ENCODE measurements at places on chromosomes 1 and 21.

GRCh38 chr1:156482276-156482675 lies 18.3 kb downstream of the MEF2D start:
- no peak for DNase-seq

DNA sequence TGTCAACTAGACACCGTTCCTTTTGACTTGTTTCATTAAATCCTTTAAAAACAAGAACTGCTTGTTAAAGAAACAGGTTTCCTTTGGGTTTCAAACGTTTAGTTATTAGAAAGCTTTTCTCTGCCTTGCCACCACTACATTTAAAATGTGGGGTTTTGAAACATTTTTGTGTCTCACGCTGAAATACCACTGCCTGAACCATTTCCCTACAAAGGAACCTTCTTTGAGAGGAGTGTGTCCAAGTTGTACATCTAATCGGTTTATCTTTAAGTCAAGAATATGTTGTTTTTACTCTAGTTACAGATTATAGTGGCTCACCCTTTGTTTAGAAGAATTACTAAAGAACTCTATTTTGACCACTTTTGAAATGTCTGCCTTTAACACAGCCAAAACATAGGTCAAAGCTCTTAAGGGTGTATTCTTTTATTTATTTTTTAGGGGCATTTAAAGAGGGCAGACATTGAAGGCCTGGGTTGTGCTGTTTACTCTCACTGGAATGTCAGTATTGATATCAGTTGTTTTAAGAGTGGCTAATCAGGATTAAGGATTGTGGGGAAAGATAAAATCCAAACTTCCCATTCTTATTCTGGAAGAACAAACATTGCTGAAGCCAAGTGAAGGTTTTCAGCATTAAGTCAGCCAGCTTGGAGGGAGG lies 143.4 kb downstream of the GALNT2 start:
- no peak for DNase-seq

DNA sequence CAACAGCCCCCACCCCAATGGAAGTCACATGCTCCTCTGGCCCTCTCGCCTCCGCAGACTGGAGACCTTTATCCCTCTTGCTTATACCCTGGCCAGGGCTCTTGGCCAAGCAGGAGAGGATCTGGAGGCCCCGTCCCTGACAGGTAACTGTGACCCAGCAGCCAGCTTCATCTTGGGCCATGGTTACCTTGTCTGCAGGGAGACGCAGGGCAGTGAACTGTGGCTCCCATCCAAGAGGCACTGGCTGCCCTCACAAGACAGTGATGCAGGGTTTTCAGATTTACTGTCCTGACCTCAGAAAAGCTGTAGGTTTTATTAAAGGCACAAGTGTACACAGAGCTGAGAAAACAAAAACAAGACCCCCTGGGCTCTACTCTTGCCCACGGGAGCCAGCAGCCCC lies 96.7 kb upstream of the KLHDC7A start:
- no peak for DNase-seq

- DNase-seq = no peak
These were observed 1114.2 kb downstream of the PLA2G4A start for GRCh38 chr1:187942986-187943385.

DNA sequence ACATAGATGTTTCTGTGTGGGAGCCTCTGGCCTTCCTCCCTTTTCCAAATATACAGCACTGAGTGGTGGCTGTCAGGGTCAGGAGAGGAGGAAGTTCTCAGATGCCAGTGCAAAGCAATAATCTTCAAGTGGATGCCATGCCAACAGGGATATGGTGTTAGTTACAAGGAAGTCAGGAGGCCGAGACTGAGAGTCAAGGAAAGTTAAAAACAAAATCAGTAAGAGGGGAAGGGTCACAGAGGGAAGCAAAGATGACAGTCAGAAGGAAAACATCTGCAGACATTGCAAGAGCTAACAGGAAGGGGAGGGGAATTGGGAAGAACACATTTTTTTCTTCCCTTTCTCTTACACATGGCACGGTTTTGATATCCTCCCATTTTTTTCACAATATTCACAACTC lies 691.4 kb downstream of the ADGRL2 start:
- DNase-seq = no peak
